ENCODE measurements at places on chromosomes 7 and 10.

DNA sequence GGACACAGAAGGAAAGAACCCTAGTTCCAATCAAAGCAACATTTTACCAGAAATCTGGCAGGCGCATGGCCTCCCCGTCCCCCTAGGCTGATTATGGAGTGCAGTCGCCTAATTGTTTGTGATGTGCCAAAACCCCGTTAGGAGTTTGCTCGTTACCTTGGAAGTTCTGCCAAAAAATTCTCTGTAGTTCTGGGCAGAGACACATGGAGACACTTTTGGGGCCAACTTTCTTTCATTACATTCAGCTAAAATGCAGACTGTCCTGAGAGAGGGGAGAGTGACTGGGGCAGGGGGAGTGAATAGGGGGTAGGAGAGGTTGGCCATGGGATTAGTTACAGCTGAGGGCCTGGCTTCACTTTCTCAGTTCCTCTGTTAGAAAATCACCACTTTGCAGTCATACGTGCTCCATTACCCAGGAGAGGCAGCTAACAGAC, 158.0 kb upstream of the NPVF start:
- DNase-seq = peak; percentile 69

GRCh38 chr7:155847821-155848435, 35.7 kb upstream of the SHH start:
- no peak for DNase-seq

DNA sequence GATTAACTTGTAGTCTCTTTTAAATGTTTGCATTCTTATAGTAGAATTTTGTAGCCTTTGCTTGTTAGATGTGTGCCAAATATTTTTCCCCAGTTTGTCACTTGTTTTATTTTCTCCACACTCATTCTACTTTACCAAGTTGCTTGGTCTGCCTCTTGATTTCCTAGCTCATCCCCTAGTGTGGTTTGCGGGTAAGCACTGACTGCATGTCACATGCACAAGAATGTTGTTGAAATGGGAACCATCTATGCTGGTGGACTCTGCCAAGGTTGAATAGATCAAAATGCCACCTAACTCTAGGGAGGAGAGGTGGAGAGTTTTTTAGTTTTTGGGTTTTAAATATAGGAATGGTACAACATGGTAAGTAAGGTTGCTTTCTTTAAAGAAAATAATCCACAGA, 47.6 kb downstream of the FZD1 start:
- DNase-seq = no peak

GRCh38 chr7:99459087-99459486, 6.9 kb downstream of the ATP5MF start:
- no peak for DNase-seq

DNA sequence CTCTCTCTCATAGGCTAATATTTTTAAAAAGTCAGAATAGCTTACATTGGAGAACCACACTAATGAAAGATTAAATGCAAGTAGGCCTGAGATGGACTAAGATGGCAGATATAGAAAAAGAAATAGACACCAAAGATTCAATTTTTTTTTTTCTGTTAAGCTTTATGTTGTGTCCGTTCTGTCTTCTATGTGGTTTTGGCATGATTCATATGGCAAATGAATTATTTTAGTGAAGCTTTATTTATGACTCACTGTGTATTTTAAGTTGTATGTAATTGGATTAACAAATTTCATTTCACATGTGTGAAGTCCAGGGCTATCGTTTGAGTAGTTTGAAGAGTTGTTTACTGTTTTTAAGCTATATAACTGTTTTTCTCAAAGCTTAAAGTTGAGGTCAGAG, 214.8 kb downstream of the CAMK1D start:
- no peak for DNase-seq

Measured in hindlimb muscle (tissue), 1 donor.